ENCODE measurements at places on chromosomes 1 and 21.
A peak's percentile ranks its signal among the peaks of the same experiment; 100 is the strongest.

GRCh38 chr1:12851779-12852178, 3.3 kb upstream of the HNRNPCL1 start:
- peaks cover 1% of the 10 kb centered on the region for H3K36me3 ChIP-seq
- H3K27ac ChIP-seq = no peak overlapping the region
- no peak for DNase-seq
- no peaks in the 10 kb centered on the region for H3K4me1 ChIP-seq
- no peak overlapping the region for H3K4me3 ChIP-seq
- H3K27me3 ChIP-seq = peaks cover 13% of the 10 kb centered on the region

- no peaks in the 10 kb centered on the region for H3K36me3 ChIP-seq
- DNase-seq = no peak
- H3K4me3 ChIP-seq = no peak overlapping the region
- H3K27ac ChIP-seq = no peak overlapping the region
These were observed 13.0 kb upstream of the MAP3K7CL start for GRCh38 chr21:29117372-29117955.

DNA sequence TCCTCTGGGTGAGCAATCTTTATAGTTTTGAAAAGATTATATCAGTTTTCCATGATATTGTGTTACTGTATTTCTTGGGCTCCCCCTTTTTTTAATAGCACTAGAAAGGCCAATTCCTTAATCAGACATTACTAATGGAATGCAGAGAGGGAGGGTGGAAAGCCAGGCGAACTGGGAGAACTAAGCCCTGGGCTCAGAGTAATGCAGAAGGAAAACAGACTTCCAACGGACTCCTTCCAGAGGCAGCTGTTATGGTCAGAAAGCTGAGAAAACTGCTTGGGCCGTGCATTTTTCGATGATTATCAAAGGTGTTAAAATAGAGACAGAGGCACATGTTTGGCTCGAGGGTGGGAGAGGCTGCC, 206.3 kb downstream of the FOXD2 start:
- H3K27me3 ChIP-seq = peaks cover 36% of the 10 kb centered on the region
- H3K4me3 ChIP-seq = no peak overlapping the region
- H3K36me3 ChIP-seq = no peaks in the 10 kb centered on the region
- H3K27ac ChIP-seq = no peak overlapping the region
- H3K4me1 ChIP-seq = no peaks in the 10 kb centered on the region

DNA sequence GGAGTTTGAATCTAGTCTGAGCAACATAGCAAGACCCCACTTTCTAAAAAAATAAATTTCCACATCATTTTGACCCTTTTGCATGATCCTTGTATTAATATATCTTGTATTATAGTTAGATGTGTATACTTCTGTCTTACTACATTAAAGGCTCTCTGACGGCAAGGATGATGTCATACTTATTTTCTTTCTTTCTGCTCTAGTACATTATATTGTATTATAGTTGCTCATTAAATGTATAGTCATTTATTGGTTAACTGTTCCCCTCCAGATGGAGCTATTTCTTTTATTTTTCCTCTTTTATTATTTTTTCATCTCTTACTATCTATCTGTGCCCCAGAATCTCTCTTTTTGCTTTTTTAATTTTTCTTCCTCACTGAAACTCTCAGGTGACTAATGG, 15.0 kb upstream of the OLFML2B start:
- peaks cover 16% of the 10 kb centered on the region for H3K4me1 ChIP-seq
- DNase-seq = no peak
- peak overlapping the region; percentile 59 for H3K27ac ChIP-seq
- no peak overlapping the region for H3K4me3 ChIP-seq
- H3K27me3 ChIP-seq = peaks cover 19% of the 10 kb centered on the region

- H3K27ac ChIP-seq = no peak overlapping the region
- DNase-seq = no peak
- no peak overlapping the region for H3K4me3 ChIP-seq
- H3K4me1 ChIP-seq = peaks cover 11% of the 10 kb centered on the region
These were observed 41.3 kb downstream of the PGM1 start for GRCh38 chr1:63634471-63634870.

DNA sequence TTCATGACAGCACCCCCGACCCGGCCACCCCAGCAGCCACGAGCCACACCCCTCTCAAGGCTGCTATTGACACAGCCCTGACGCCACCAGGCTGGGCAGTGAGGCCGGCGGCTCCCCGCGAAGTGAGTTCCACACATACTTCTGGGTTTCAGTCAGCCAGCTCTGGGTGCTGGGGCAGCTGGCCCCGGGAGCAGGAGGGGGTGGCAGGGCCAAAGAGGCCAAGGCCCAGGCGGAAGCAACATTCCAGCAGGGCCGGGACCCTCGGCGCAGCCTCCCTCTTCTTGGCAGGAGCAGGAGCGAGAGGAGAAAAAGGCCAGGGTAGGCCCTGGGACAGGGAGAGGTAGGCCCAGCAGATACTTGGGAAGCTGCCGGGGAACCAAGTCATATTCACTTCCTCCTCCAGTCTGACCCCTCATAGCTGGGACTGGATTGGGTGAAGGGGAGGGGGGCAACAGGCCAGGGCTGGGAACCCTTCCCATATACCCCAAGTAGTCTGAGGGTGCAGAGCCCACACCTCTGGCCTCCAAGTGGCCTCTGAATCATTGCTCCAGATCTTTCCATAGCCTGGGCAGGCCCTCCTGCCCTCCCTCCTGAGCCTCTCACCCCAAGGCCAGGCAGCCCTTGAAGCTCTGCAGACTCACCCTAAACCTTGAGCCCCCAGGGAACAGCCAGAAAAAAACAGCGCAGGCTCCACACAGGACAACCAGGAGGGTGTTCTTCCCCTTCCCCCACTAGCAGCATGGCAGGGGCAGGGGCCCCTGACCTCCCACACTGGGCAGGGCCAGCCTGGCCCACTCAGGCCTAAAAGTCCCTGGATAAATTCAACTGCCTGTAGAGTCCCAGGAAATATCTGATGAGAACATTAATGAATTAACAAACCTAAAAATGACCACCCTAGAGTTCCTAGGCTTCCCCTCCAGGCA, 5.7 kb downstream of the HSPG2 start:
- DNase-seq = no peak
- no peak overlapping the region for H3K27ac ChIP-seq
- H3K27me3 ChIP-seq = peaks cover 4% of the 10 kb centered on the region
- peaks cover 7% of the 10 kb centered on the region for H3K4me1 ChIP-seq
- H3K4me3 ChIP-seq = no peak overlapping the region

GRCh38 chr1:234495231-234495990, 16.4 kb upstream of the TARBP1 start:
- H3K27me3 ChIP-seq = peaks cover 6% of the 10 kb centered on the region
- peaks cover 65% of the 10 kb centered on the region for H3K4me1 ChIP-seq
- DNase-seq = peak; percentile 50
- no peaks in the 10 kb centered on the region for H3K36me3 ChIP-seq
